NCI-H1092 treated with DMSO at 0.1 percent for 48 hours (cell line): ENCODE measurements at places on chromosomes 4 and X.

DNA sequence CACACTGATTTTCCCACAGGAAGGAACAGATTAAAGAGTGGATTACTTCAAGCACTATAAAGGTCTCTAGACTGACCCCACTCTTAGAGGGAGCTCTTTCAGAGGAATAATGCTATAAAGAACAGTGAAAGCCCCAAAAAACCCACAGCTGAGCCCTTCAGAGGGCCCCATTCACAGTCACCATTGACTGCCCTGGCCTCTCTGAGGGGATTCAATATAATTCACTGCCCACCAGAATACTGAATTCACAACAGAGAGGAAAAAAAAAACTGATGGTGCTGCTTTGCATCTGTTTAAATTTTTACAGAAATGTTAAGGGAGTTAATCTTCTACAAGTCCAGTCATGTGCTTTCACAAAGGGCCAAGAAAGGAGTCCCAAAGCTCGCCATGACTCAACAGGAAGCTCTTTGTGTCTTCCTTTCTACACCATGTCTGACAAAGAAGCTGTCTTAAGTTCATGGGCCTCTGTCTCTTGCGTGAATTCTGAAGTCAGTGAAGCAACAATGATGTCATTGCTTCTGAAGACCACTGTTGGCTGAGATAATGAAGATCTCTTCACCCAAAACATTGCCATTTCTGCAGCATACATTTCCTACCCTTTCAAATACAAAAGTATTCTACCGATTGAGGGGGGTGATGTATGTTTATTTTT is 174.9 kb downstream of the ADAMTS3 start:
- no peak for DNase-seq

DNA sequence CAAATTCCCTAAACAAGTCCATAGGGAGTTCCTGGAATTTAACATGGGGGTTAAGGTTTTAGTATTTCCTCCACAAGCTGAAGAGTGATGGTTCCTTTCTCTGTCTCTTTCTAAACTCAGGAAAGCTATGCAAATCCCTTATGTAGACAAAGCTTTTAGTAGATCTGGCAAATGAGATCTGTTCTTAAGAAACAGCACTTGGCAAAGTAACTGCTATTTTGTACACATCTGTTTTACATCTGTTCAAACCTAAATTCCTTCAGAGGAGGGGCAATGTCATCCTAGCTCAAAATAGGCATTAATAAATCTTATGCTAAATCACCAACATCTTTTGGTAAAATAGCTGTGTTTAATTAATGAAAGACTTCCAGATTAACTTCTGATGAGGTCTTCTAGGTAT is 137.8 kb upstream of the TBC1D9 start:
- no peak for DNase-seq

DNA sequence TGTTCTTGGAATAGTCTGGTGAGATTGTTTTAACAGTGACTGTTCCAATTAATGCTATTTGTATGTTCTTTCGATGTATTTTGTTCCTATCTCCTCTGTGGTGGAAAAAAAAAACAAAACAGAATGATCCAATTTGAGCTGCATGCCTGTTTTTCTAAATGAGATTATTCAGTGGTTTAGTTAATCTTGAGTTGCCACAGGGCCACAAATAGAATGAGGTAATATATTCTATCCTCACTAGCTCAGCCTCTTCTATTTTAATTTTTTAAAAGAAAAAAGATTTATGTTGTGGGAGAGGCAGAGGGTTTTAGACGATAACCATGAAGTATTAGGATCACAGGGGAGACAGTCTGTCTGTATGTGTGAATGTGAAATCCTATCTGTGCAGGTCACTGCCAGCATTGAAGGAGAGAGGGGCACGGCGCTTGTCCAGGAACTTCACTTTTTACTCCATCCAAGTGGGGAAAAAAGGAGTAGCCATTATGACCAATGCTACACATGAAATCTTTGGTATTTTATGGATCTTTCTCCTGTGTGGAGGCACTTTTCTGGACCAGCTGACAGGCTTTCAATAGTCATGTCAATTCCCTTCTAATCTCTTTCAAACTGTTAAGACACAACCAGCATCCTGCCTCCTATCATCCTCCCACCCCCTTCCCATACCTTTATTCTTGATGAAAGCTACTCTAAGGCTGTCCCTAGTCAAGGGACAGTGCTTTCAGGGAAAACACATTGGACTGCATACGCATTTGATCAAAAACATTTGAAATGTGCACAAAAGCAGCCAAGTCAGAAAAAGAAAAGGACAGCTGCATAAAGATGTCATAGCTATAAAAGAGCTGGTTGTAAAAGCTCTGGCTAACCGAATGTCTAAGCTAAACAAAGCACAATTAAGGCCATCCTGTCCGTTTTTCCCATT is 1063.8 kb upstream of the INTU start:
- no peak for DNase-seq

DNA sequence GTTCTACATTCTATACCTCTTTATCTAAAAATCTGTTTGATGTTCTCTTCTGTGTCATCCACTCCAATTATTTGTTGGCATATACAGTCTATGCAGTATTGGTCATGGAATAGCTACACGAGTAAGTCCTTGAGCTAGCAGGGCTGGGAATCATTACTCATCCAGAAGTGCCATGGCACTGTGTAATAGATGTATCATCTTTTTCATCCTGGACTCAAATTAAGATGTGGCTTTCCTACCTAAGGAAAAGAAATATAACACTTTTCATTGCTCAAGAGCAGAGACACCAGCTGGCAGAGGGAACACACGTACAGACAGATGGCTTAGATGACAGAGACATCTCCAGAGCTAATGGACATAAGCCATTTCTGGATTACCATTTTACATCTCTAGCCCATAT is 159.8 kb downstream of the FAM13A start:
- DNase-seq, result no peak

- no peak for DNase-seq
Measured at GRCh38 chr4:43360296-43360695, 467.8 kb downstream of the GRXCR1 start.

- no peak for DNase-seq
Measured at GRCh38 chr4:16794816-16795445, 103.5 kb downstream of the LDB2 start.

- DNase-seq, result no peak
Measured at GRCh38 chr4:140839888-140840790, 84.0 kb upstream of the TBC1D9 start.

GRCh38 chrX:24396931-24397279 is 36.5 kb downstream of the SUPT20HL1 start:
- peak; percentile 80 for DNase-seq

- DNase-seq, result no peak
Measured at GRCh38 chr4:183871581-183871980, 33.5 kb upstream of the STOX2 start.

DNA sequence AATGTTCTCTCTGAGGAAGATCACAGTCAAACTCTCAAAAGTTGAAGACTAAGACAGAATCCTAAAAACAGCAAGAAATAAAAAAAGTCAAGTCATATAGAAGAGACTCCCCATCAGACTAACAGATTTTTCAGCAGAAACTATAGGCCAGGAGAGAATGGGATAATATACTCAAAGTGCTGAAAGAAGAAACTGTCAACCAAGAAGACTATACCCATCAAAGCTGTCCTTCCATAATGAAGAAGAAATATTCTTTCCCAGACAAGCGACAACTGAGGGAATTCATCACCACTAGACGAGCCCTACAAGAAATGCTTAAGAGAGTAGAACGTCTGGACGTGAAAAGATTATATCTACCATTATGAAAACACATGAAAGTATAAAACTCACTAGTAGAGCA is 22.0 kb downstream of the TLR6 start:
- no peak for DNase-seq

GRCh38 chr4:8607603-8608481 is 15.3 kb downstream of the CPZ start:
- peak; percentile 20 for DNase-seq

DNA sequence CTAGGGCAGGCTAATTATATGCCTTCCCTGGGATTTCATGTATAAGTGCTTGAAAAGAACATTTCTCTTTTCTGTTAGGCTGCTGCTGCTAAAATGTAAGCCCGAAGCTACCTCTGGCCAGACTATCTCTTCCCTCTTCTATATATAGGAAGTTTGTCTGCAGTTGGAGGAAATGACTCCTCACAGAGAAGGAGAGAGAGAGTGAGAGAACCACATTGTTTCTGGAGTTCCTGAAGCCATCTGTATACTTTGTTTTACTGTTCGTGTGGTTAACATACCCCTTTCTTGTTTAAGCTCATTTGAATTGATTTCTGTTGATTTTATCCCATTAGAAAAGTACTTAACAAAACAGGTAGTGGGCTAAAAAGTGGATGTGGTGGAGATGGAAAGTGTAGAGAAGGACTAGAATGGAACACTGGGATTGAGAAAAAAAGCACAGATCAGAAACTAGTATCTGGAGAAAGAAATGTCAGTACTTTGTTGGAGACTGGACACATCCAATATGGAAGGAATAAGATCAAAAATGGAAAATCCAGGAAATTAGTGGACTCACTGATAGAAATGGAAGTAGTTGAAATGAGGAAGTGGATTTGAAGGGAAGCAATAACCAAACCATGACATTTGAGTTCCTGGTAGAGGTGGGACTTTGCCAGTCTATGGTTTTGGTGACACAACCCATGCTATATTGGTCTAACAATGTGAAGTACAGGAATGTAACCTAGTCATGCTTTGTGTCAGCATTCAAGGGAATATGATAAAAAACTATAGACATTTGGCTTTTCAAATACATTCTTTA is 112.6 kb downstream of the TMA16 start:
- DNase-seq, result no peak

- no peak for DNase-seq
Measured at GRCh38 chr4:187010052-187010451, 286.4 kb upstream of the FAT1 start.

GRCh38 chrX:129233786-129234185 is 289.5 kb downstream of the SMARCA1 start:
- DNase-seq, result no peak

- DNase-seq, result peak; percentile 45
Measured at GRCh38 chr4:104795264-104795939, 300.7 kb upstream of the CXXC4 start.

- DNase-seq, result no peak
Measured at GRCh38 chr4:177041356-177041755, 248.6 kb upstream of the VEGFC start.

GRCh38 chr4:78372355-78372988 is 179.1 kb upstream of the ANXA3 start:
- no peak for DNase-seq
